Putamen (tissue), 1 donor: ENCODE measurements at places on chromosomes 5 and 9.
A peak's percentile ranks its signal among the peaks of the same experiment; 100 is the strongest.

DNA sequence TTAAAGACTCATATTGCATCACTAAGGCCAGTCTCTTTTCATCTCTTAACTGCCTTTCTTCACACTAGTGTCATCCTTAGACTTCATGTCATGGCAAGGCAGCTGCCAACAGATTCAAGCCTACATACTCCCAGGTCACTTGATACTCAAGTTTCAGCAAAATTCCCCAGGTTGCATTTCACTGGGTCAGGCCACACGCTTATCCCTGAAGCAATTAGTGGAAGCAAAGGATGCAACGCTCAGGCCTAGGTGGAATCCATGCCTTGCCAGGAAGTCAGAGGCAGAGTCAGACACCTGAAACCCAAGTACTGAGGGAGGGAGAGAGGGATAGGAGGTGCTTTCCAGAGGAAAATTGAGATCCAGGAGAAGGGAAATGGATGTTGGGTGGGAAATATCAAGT, 28.9 kb downstream of the YIPF5 start:
- DNase-seq: no peak

DNA sequence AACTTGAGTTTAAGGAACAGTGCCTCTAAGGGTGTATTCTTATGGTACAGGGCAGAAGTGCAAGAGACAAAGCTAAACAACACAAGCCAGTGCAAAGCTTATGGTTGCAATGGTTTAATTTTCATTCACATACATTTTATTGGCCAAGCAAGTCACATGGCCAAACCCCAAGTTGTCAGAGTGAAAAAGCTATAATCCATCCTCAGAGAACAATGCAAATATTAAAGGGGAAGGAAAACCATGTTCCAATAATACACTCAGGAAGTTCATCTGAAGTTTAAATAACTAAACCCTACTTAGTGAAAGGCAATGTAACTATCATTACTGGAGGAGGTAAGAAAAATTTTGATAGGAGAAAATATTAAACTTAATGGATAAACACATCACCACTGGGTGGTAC, 26.6 kb upstream of the TLR4 start:
- DNase-seq: no peak

- DNase-seq: no peak
Measured at GRCh38 chr5:104126980-104127379, 564.4 kb upstream of the NUDT12 start.

- peak; percentile 31 for DNase-seq
Measured at GRCh38 chr9:134243778-134244467, 79.6 kb upstream of the RNU6ATAC start.

DNA sequence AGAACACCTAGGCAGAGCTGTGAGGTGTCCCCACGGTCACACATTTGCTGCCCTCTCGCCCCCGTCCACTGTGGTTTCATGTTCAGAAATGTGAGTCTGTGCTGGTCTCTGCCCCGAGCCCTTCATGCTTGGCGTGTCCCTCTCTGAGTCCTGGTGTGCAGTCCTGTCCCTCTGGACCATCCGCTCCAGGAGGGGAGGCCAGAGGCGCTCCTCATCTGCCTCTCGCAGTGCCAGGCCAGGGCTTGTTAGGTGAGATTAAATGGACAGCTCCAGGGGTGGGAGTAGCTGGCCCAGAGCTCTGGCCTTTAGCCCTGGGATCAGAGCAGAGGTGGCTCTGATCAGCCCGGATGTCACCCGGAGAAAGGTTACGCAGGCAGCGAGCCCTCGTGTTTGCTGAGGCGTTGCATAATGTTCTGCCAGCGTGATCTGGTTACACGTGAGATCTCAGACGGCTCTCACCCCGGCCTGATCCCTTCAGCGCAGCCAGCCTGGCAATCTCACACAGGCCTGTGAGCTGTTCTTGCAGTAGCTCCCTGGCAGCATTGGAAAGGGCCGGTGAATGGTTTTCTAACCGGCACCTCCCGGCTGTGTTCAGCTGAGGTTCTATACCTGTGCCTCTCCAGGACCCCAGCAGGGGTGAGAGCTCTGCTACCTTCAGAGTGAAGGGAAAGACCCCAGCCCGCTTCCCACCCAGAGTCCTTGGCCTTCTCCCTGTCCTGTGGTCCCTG, 24.5 kb downstream of the PTGES2 start:
- no peak for DNase-seq

GRCh38 chr9:20280330-20280729, 342.0 kb downstream of the MLLT3 start:
- DNase-seq: no peak

DNA sequence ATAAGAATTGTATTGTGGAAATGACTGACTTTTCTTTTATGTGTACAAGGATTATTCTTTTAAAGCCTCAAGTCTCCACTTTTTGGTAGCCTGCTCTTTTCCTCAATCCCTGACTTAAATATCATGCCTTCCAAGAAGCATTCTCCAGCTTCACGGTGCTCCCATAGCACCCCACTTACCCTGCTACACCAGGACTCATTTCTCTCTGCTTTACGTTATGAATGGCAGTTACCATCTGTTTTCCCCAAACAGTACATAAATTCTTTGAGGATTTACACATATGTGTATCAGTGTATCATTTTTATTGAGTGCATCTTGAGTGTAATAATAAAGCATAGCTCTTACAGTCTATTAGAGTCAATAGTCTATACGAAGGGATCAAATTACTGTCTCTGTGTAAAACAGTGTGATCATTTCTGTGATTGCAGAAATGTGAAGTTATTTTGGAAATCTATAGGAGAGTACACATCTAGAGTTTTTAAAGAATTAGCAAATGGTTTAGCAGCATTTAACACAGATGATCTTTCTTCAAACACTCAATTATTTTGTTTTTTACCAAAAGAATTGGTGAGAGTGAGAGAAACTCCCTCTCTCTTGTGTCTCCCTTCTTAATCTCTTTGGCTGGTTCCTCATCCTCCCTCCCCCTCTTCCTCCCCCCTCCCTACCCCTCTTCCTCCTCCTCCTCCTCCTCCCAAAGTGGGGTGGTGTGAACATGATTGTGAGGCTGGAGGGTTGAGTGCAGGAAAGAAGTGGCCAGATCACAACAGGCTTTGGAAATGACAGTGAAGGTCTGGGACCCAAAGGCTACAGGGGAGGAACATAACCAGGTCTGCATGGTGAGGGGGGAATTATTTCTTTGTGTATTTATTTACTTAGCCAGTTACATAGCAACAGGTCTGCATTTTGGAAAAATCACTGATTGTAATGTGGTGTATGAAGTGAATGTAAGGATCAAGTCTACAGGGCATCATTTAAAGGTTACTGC, 27.6 kb upstream of the ECM2 start:
- no peak for DNase-seq

DNA sequence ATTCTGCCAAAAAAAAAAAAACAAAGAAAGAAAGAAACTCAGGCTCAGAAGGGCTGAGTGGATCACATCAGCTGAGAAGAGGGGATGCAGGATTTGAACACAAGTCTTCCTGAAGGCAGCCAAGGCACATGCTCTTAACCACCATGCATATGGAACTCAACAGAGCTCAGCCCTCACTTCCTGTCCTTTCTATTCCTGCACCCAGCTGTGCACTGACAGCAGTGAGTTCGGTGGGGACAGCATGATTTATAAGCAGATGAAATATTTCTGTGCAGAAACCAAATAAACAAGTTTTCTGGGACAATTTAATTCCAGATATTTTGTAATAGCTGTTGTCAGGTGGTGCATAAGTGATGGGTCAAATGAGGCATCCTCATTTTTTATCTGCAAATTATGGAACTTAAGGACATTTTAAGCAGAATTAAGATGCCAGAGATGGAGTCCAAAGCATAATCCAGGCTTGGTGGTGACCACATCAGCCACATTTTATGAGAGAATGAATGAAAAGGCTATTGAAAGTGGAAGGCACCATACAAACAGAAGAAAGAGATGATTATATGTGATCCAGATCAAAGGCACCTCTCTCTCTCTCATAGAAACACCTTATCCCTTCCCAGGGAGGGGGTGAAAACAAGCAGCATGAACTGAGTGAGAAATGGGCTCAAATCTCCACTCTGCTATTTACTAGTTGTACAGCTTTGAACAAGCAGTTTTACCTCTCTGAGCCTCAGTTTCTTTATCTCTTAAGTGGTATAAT, 303.6 kb upstream of the MSX2 start:
- DNase-seq: no peak

GRCh38 chr5:97629276-97629675, 446.2 kb upstream of the RIOK2 start:
- DNase-seq: no peak

DNA sequence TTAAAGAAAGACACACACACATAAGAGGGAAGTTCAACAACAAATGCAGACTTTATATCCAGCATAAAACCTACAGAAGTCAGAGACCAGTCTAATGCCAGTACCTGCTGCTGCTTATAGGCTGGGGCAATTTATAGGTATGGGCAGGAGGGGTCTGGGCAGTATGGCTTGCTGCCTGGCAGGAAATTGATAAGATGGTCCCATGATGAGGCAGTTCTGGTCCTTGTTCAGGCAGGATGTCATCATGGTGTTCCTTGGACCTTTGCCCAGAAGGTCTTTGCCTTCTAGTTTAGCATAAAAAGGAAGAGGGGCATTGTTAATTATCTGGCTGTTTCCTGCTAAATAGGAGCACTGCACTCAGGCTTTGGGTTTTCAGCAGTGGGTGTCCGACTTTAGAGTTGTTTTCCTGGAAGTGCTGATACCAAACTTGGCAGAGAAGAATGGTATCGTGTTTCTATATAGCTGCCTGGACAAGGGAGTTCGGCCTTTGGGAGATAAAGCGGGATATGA, 10.4 kb upstream of the PDCD1LG2 start:
- no peak for DNase-seq

- DNase-seq: no peak
Measured at GRCh38 chr5:28710360-28710759, 1672.0 kb upstream of the CDH9 start.

DNA sequence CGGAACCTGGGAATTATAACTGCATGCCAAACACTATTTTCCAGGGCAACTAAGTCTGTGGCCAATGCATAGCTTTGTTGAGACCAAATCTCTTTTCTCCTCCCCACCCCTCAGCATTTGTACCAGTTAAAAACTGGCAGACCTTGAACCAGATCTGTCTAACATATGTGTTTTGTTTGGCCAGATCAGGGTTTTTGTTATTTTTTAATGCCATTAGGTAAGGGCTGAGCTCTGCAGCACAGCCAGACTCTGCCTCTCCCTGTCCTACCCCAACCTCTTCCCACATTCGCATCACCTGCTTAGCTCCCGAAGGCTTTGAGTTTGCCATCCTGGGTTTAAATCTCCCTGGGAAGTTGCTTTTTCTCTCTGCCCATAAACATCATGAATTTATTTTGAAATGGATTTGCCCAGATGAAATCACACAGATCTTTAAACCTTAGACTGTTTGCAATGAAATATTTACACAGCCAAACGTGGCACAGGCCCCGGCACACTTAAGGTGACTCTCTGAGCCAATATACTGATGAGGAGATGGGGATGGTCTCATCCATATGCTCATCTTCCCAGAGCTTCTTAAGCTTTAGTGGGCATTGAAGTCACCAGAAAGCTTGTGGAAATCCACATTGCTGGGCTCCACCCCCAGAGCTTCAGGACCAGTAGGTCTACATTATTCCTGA, 54.0 kb upstream of the ALDH1B1 start:
- DNase-seq: no peak

- no peak for DNase-seq
Measured at GRCh38 chr9:93076792-93077128, 18.3 kb downstream of the SUSD3 start.

DNA sequence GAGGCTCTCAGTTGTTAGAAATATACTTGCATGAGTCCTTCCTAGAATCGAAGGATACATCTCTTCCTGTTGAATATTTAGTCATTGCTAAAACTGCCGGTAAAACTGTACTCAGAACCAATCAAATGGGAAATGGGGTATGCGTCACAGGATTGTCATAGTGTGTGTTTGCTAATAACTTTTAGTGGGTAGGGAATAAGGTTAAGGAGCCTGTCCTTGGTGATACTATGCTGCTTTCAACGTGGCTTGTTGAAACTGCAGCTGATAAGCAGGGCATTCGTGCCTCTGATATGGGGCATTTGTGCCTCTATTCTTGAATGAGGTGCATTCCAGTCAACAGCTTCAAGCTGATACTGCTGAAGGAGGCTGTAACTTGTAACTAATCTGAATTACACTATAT, 26.6 kb downstream of the HABP4 start:
- DNase-seq: no peak

DNA sequence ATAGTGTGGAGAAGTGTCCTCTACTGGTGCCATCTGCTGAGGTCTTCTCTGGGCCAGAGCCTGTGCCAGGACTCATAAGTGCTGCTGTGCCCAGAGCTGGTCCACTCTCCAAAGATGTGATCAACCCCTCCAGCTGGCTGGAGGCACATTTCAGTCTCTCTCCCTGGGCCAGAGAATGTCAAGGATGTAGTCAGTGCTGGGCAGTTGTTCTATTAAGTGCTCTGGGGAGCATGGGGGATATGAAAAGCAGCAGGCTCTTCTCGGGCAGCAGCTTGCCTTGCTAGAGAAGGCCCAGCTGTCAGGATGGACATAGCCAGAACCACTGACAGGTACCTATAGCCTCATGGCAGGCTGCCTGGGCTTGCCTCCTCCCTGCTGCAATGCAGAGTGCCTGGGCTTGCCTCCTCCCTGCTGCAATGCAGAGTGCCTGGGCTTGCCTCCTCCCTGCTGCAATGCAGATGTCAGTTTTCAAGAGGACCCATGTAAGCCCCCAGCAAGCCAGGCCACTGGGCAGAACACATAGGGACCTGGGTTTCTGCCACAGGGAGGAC, 157.2 kb upstream of the PANK3 start:
- no peak for DNase-seq
